ENCODE measurements at places on chromosomes 1 and 21. TPM values are rescaled to one million over a fixed set of nuclear protein-coding genes. Genes with fewer than 3 reads are reported as not detected.

NDUFS5 gene
- 589 TPM for total RNA-seq

S1PR1 gene
- total RNA-seq = 0.03 TPM

DNA sequence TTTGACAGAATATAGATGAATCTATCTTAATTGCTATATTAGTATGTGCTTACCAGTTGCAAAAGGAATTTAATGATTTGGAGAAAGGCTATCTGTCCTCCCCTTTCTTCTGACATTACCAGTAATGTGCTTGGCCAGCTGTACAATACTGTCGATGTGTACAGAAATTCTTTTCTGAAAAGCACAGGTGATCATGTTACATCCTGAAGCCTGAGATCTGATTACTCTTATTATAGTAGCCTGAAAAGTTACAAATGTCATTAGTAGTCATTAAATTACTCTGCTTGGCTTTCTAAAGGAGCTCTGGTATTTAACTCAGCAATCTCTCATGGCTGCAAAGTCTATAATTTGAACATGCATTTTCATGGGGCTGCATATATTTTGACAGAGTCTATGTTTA lies 209.8 kb downstream of the PTPRC start:
- DNase-seq = no peak

- peak; percentile 55 for DNase-seq
Observed at GRCh38 chr1:180917306-180918065, 4.8 kb downstream of the KIAA1614 start.

DNA sequence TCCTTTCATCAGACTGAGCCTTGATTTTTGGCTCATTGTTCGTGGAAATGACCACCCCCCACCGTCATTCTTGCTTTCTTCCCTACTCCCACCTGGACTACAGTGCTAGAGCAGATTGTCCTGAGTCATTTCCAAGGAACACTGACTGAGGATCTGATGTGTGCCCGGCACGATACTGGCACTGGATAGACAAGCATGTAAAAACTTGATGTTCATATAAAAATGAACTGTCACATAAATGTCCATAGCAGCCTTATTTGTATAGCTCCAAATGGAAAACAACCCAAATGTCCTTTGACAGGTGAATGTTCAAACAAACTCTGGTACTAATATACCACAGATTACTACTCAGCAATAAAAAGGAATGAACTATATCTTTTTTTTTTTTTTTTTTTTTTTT lies 18.6 kb upstream of the SLC45A3 start:
- DNase-seq = no peak

DNA sequence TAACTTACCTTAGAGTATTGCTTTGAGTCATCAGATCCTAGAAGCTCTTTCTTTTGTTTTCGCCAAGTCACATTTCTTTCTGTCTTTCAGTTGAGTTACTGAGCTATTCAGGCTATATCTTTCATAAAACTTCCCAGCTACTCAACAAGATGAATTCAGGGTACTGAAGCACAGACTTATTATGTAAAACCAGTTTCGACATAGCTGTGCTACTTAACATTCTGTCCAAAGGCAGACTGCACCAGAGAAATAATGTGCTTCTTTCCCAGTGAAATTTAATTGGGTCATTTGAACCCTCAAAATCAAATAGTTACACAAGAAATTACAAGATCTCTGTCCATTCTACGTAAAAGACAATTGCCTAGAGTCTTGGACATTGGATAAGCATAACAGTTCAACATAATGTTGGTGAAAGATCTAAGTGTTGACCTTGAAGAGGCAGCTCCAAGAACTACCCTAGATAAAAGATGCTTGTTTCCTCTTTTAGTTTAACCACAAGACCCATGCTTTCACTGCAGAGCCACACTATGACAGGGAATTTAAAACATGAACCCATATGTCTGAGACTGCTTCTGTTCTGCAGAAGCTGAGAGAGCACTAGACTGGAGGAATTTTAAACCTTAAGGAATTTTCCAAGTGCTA lies 163.2 kb downstream of the LRRC40 start:
- DNase-seq = no peak

Data from SK-MEL-5 (cell line).